ENCODE measurements at places on chromosomes 7 and 10. TPM values are rescaled to one million over a fixed set of nuclear protein-coding genes. Genes with fewer than 3 reads are reported as not detected.

The C10orf62 gene
- polyA plus RNA-seq, result 0.05 TPM

The NXPH1 gene
- 0.14 TPM for polyA plus RNA-seq

DNA sequence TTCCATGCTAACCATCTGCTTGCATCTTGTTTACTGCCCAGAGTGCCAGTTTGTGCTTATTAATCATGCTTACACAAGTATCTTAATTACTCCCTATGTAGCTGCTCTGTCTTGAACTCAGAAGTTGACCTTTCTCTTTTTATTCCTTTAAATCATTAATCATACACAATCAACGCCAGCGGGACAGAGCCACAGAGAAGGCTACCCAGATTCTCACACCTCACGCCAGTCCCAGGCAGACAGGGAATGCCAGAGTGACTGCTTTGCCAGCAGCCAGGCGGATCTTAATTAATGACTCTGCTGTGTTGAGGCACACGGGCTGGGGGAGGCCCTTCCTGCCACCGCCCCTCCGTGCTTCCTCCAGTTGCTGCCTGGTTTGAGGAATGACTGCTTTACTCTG is 229.4 kb downstream of the LRMDA start:
- DNase-seq, result no peak

DNA sequence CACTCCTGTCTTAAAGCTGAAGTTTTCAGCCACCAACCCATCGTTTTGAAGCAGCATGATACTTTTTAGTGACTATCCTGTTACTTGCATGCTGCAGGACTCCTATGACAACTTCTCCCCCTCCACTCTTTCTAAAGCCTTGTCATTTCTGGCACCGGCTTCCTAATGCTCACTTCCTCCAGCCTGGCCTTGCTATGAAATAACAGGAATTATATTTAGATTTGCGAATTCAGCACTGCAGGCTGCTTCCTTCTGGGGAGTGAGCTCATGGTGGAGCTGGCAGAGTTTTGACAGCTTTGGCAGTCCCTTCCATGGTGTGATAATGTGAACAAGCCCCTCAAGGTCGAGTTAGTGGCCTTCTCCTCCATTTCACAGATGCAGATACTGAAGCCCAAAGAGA is 13.4 kb downstream of the BLNK start:
- no peak for DNase-seq

- no peak for DNase-seq
Measured at GRCh38 chr7:134444198-134444960, 14.5 kb downstream of the AKR1B1 start.

Data from H1 (cell line).